ENCODE measurements at places on chromosomes 12 and 14.

- no peak for DNase-seq
- peak overlapping the region; percentile 79 for H3K27ac ChIP-seq
- H3K4me3 ChIP-seq, result no peak overlapping the region
- H3K27me3 ChIP-seq, result no peaks in the 10 kb centered on the region
- H3K36me3 ChIP-seq, result no peaks in the 10 kb centered on the region
- peaks cover 69% of the 10 kb centered on the region for H3K4me1 ChIP-seq
Measured at GRCh38 chr12:65474831-65475230, 196.3 kb downstream of the MSRB3 start.

- peaks cover 14% of the 10 kb centered on the region for H3K4me1 ChIP-seq
- no peak overlapping the region for H3K27ac ChIP-seq
- DNase-seq, result no peak
Measured at GRCh38 chr12:49260166-49260565, 4.7 kb upstream of the TUBA1C start.

- 0 out of 2 replicates have a peak overlapping the region, but pooled peaks have one; percentile 0 for H3K4me3 ChIP-seq
- no peak overlapping the region for H3K27ac ChIP-seq
- H3K4me1 ChIP-seq, result peaks cover 12% of the 10 kb centered on the region
- DNase-seq, result peak; percentile 40
- H3K36me3 ChIP-seq, result no peaks in the 10 kb centered on the region
Measured at GRCh38 chr12:59973515-59973914, 377.7 kb downstream of the SLC16A7 start.

DNA sequence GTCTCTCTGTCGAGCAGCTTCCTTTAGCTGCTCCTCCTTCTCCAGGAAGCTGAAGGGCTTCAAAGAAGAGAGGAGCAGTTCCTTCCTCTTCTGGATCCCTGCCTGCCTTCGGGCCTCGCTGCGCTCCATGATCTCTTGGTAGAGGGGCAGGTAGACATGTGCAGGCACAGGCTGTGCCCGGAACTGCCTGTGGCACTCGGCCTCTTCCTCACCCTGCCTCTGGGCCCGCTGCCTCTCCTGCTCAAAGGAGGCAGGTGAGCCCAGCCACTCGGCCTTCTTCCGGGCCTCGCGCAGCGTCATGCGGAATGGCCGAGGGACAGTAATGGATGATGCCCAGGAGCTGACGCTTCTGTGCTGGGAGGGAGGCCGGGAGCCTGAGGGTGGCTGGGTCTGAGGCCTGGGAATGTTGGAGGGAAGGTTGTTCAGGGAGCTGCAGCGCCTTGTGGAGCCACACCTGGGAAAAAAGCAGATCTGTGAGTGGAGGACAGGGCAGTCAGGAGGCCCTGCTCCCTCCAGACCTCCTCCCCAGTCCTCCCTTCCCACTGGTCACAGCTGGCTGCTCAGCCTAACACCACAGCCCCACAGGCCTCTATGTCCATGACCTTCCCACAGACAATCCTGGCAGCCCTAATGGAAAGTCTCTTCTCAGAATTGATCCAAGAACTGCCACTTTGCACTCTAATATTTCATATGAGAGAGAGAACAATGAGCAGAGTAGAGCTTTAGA lies 5.3 kb downstream of the FAM161B start:
- no peaks in the 10 kb centered on the region for H3K36me3 ChIP-seq
- DNase-seq, result no peak
- peaks cover 6% of the 10 kb centered on the region for H3K4me1 ChIP-seq
- H3K27me3 ChIP-seq, result no peaks in the 10 kb centered on the region
- no peak overlapping the region for H3K4me3 ChIP-seq

GRCh38 chr12:131867891-131868675 lies 26.3 kb upstream of the ULK1 start:
- no peak for DNase-seq
- no peak overlapping the region for H3K4me3 ChIP-seq
- H3K4me1 ChIP-seq, result peaks cover 31% of the 10 kb centered on the region
- H3K27me3 ChIP-seq, result no peaks in the 10 kb centered on the region
- H3K36me3 ChIP-seq, result no peaks in the 10 kb centered on the region
- H3K27ac ChIP-seq, result no peak overlapping the region

- H3K27ac ChIP-seq, result no peak overlapping the region
- H3K27me3 ChIP-seq, result no peaks in the 10 kb centered on the region
- H3K36me3 ChIP-seq, result no peaks in the 10 kb centered on the region
Measured at GRCh38 chr14:95524706-95525512, 8.5 kb upstream of the SYNE3 start.

Data from HCT116 (cell line).